ENCODE measurements at places on chromosomes 3 and 15.

GRCh38 chr3:195172896-195173295 is 98.1 kb downstream of the XXYLT1 start:
- no peak for DNase-seq

DNA sequence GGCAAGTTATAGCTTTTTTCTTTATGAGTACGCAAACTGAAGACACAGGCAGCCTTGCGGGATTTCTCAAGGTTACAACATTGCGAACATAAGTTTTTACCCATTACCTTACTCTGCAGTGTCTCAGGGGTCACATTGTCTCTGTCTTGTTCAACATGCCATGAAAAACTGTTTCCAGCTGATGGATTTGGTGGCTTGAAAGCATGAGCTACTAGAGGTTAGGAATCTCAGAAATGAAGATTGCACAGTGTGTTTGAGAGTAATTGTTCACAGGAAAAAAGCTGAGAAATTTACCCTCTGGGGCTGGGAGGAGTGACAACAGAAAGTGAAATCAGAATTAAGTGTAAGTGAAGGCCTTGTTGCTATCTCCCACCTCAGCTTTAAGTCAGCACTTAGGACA is 568.6 kb downstream of the TAFA4 start:
- no peak for DNase-seq

GRCh38 chr3:153029350-153029749 is 132.7 kb upstream of the RAP2B start:
- DNase-seq, result no peak

DNA sequence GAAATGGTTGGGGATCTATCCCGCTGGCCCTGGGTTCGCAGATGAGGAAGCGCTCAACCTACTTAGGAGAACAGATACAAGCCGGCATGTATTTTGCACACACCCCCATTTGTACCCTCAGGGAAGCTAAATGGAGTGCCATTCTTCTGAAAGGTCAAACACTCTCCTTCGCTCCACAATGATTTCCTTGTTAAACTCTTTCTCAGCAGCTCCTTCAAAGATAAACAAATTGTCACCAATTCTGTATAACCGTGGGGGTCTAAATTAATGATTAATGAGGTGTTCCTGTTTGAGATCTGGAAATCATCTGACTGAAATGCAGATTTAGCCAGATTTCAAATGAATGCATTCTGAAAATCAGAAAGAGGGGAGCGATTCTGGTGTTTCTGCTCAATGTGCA is 124.0 kb downstream of the MEGF11 start:
- no peak for DNase-seq

DNA sequence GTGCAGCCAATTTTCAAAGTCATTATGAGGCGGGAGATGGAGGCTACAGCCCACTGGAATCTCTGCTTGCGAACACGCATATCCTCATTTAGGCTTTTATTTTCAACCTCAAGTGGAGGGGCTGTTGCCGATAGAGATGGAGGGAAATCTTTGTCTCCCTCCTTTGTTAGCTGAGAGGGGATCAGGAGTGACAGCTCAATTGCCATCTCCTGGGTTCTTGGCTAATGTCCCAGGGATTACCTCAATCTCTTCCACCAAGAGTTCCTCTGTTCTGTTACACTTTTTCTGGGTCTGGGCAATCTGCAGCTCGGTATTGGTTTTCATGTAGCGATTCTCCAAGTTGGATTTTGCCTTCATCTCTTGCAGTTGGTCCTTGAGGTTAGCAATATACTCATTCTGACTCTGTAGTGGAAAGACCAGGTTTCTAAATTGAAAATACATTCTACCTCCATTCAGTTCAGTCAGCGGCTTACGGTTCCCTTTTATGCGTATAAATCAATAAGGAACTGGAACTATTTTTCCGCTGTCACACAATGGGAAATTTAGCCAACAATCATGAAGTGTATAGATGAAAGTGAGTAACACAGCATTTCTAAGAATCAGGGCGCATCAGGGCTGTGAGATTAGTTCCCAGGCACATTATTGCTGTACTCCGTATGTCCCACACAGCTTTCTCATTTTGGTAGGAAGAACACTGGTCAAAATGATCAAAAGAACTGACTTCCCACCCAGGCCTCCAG is 36.2 kb upstream of the RPL35A start:
- DNase-seq, result no peak

GRCh38 chr3:54578417-54578816 is 349.4 kb downstream of the LRTM1 start:
- no peak for DNase-seq

DNA sequence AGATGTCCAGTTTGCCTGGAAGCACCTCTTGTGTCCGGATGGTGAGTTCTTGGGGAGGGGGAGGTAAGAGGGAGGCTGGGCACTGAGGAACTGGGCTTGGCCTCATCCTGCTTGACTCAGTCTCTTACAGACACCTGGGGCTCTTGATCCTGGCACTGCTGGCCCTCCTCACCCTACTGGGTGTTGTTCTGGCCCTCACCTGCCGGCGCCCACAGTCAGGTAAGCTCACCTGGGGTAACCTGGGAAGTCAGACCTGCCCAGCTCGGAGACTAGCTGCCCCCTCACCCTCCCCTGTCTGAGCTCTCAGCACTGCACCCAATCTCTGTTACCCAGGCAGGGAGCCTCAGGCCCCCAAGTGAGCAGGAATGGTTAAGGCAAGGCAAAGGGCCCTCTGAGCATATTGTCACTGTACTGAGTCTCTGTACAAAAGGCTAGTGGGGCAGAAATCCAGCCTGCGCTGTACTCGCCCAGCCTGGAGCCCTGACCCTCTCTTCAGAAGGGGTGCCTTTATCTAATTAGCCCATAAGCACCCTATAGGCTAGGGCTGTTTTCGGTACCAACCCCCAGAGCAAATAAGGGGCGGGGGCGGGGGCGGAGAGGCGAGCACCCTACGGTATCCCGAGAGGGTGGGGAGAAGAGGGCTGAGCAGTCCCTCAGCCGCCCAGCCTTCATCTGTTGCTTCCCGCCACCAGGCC is 2.2 kb upstream of the IL17RC start:
- DNase-seq, result no peak

- no peak for DNase-seq
Observed at GRCh38 chr15:77180757-77181156, 109.8 kb upstream of the TSPAN3 start.

DNA sequence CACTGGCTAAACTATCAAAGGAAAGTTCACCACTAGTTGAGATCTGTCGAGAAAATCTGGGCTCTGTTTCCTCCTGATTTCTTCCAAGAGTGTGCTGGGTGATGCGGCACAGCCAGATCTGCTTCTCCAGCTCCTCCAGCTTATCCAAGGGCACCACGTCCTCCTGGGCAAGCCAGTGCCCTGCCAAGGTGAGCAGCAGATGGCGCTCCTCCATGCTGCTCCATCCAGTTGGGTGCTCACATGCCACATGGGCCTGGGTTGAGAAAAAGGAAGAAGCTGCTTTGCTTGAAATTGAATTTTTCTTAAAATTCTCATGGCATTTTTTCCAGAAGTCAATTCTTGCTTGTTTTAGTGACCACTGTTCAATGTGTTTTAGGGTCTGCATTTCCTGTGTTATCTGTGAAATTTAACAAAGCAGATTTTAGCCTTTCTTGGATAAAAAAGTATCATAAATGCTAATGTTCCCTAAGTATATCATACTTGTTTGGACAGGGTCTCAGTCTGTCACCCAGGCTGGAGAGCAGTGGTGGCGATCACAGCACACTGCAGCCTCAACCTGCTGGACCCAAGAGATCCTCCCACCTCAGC is 47.3 kb downstream of the EIF3J start:
- peak; percentile 34 for DNase-seq

GRCh38 chr3:172869784-172870518 is 119.4 kb downstream of the ECT2 start:
- DNase-seq, result no peak

DNA sequence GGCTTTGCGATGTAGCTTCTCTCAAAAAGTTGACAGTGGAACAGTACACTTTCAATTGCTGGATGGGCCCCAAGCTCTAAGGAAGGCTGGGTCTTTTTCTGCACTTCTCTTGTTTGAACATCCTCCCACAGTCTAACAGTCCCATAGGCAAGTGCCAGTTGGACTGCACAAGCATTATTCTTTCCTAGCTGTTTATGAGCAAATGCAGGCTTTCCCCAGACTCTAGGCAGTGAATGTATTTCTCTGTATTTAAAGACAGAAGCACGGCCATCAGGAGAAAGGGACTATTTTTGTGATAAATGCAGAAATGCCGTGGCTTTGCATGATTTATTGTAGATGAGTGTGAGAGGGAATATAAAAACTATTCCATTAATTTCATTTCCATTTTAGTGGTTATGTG is 539.3 kb upstream of the LMCD1 start:
- DNase-seq, result no peak

DNA sequence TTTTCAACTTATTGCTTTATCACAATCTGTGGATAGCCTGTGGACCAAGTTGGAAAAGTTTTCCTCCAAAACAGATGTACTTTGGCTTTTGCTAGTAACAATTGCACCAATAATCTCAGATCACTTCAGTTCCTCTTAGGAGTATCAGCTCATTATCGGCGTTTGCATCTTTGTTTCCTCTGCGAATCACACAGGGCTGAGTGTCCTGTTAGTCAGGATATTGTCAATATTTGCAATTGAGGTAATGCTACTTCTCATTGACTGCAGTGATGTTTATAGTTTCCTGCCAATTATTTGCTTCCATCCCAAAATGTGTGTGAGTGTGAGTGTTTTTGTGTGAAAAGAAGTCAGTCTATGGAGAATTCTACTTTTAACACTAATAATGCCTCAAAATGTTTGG is 545.0 kb downstream of the SI start:
- no peak for DNase-seq

Data from stimulated activated naive CD8-positive, alpha-beta T cell treated with anti-CD3 and anti-CD28 coated beads, Interleukin-15, amount 100 ng/mL, for 72 hours (primary cell).